Gastrocnemius medialis (tissue), 4 donors: ENCODE measurements at places on chromosomes 1 and 21. TPM values are rescaled to one million over a fixed set of nuclear protein-coding genes. Genes with fewer than 3 reads are reported as not detected.

The SELP gene
- total RNA-seq, result 1.3 TPM

The DUSP10 gene
- total RNA-seq, result 2.9 TPM

The DRAM2 gene
- 28.9 TPM for total RNA-seq

DNA sequence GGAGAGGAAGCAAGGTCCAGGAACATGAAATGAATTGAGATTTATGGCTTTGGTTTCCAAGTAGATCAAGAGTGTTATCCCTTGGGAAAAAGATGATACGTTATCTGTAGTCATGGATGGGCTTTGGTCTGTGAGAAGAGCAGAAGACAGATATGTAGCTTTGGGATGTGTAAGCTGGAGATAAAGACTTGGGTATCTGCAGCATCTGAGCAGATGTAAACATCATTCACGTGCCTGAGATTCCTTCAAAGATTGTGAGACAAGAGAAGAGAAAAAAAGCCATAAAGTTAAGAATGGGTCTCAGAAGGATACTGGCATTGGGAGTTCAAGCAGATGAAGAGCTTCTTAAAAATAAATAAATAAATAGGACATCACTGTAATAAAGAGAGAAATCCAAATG, 217.8 kb downstream of the PTPRC start:
- H3K4me3 ChIP-seq, result no peak overlapping the region
- DNase-seq, result no peak
- H3K4me1 ChIP-seq, result no peaks in the 10 kb centered on the region
- H3K36me3 ChIP-seq, result no peaks in the 10 kb centered on the region

DNA sequence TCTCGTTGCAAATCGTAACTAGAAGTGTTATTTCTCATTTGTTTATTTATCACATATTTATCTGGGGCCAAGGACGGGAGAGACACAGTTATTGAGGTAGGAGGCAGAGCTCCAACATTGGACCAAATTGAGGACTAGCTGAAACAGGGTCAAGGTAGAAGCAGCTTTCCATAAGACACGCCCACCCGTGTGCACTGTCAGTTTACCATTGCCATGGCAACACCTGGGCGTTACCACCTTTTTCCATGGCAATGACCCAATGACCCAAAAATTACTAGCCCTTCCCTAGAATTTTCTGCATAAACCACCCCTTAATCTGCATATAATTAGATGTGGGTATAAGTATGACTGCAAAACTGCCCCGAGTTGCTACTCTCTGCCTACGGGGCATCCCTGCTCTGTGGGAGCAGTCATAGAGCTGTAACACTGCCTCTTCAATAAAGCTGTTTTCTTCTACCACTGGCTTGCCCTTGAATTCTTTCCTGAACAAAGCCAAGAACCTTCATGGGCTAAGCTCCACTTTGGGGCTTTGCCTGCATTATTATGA, 72.7 kb downstream of the FBXO2 start:
- no peak overlapping the region for H3K4me3 ChIP-seq
- no peak overlapping the region for H3K27ac ChIP-seq
- no peaks in the 10 kb centered on the region for H3K27me3 ChIP-seq
- H3K4me1 ChIP-seq, result no peaks in the 10 kb centered on the region
- DNase-seq, result no peak
- no peaks in the 10 kb centered on the region for H3K36me3 ChIP-seq

GRCh38 chr1:212597487-212597886, 11.1 kb upstream of the ATF3 start:
- H3K36me3 ChIP-seq, result no peaks in the 10 kb centered on the region
- no peak overlapping the region for H3K27ac ChIP-seq
- no peaks in the 10 kb centered on the region for H3K4me1 ChIP-seq
- no peak overlapping the region for H3K4me3 ChIP-seq

DNA sequence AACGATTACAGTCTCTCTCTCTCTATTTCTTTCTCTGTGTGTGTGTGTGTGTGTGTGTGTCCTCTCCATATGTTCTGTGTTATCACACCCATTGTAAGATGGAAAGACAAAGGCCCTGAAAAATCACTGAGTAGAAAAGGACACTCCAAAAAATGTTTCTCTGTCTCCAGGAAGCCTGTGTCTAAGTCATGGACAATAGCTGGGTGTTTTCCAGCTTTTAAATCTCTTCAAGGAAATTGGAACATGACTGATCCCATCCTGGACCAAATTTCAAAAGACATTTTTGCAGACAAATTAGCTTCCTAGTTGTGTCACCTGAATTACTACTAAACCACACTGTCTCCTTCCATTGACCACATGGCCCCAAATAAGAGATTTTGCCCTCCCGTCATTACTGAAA, 31.0 kb upstream of the LMX1A start:
- peaks cover 8% of the 10 kb centered on the region for H3K4me1 ChIP-seq
- H3K4me3 ChIP-seq, result no peak overlapping the region
- no peaks in the 10 kb centered on the region for H3K27me3 ChIP-seq
- H3K27ac ChIP-seq, result no peak overlapping the region

- H3K27me3 ChIP-seq, result no peaks in the 10 kb centered on the region
- no peak overlapping the region for H3K27ac ChIP-seq
- no peaks in the 10 kb centered on the region for H3K4me1 ChIP-seq
- H3K36me3 ChIP-seq, result no peaks in the 10 kb centered on the region
These were observed 48.4 kb upstream of the ZNF326 start for GRCh38 chr1:89946532-89946931.

- no peak for DNase-seq
- no peaks in the 10 kb centered on the region for H3K36me3 ChIP-seq
- H3K27ac ChIP-seq, result no peak overlapping the region
- peaks cover 5% of the 10 kb centered on the region for H3K27me3 ChIP-seq
These were observed 4.9 kb upstream of the AK5 start for GRCh38 chr1:77276941-77277340.
